ENCODE measurements at places on chromosomes 7 and 10.
A peak's percentile ranks its signal among the peaks of the same experiment; 100 is the strongest.

DNA sequence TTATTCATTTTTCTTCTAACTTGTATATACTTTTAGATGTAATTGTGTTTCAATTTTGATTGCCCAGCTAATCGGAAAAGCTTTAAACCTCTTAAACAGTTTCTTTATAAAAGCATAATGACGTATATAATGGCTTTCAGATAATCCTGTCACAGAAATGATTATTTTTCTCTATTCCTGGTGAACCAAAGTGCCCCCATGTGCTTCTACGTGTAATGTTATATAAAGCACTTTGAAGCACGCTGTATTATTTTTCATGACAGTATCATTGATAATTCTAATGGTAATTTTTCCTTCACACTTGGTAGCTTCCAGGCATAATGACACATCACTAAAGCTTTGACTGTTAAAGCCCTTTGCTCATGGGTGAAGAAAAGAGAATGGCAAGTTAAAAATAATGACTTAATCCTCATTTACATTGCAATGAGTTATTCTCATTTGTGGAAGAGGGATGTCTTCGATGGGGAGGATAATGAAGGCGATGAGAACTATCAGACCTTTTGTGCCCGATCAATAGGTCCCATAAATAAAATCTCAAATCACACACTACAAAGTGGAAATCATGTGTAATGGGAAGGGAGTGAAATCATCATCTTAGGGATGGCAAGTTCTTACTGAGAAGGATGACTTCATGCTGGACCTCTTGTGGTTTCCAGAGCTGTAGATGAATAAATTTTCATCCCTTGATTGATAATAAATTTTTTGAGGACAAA is 460.1 kb downstream of the DPP6 start:
- DNase-seq = no peak

DNA sequence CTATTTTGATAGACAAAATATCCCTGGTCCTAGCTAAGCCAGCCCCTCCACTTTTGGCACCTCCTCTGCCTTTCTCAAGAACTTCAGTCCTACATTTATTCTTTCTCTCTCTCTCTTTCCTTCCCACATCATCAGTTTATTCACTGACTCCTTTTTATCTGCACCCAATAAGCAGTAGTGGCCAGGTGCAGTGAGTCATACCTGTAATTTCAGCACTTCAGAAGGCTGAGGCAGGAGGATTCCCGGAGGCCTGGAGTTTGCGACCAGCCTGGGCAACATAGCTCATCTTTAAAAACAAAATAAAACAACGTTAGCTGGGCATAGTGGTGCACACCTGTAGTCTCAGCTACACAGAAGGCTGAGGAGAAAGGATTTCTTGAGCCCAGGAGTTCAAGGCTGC is 19.4 kb upstream of the NRP1 start:
- peak; percentile 67 for DNase-seq

GRCh38 chr10:129319934-129320333 is 147.1 kb upstream of the MGMT start:
- peak; percentile 9 for DNase-seq

- DNase-seq = no peak
Measured at GRCh38 chr7:8176370-8177081, 85.4 kb downstream of the ICA1 start.

GRCh38 chr10:14556285-14556956 is 218.3 kb downstream of the FAM107B start:
- DNase-seq = no peak

- DNase-seq = no peak
Measured at GRCh38 chr7:94303695-94304094, 91.0 kb upstream of the COL1A2 start.

DNA sequence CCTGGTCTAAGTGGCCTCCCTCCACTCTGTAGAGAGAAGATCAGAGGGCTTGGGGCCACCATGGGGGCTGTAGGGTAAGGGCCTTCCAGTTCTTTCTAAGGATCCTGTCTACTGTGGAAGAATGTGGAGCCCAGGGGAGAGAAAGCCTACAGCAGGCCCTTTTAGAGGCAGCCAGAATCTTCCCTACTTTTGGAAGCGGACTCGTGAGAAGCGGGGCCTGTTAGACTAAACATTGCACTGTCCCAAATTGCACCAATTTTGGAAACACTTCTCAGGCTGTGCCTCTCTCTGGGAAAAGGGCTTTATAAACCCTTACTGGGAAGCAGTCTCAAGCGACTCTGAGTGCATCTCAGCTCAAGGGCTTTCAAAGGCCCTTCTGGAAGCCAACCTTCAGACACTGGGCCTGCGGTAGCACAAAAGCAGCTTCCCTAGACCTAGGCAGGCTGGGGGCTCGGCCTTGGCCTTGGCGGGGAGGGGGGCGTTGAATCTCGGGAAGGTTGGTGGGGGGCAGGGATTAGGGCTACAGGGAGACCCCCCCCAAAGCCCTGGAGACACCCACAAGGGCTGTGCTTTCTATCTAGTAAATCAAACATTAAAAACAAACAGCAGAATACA is 298.1 kb downstream of the GFRA1 start:
- DNase-seq = no peak

DNA sequence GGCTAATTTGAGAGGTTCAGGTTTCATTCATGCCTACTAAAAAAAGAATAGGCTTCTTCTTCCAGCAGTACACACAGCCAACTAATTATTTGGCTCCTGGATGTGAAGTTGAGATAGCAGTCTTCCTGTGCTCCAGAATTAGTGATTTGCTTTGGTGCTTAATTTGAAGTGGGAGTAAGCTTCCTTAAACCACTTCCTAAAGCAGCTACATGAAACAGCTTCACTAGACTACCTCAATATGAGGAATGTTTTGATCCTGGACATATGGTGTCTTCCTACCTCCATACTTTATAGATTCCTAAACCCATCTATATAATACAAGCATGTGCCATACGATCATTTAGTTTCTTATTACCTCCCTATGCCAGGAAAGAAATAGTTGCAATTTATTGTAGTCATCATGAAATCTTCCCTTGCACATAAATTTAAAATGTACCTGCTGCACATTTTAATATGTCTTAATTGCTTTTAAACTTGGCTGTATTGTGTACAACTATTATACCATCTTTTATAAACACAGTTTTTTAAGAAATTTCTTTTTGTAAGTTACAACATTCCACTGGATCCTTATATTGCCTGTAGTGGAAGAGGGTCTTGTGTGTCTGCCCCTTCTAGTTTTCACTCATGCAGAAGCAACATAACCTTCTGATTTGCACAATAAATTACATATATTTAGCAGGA is 8.6 kb downstream of the VIM start:
- no peak for DNase-seq

GRCh38 chr10:49212783-49213182 is 24.6 kb upstream of the TMEM273 start:
- no peak for DNase-seq

DNA sequence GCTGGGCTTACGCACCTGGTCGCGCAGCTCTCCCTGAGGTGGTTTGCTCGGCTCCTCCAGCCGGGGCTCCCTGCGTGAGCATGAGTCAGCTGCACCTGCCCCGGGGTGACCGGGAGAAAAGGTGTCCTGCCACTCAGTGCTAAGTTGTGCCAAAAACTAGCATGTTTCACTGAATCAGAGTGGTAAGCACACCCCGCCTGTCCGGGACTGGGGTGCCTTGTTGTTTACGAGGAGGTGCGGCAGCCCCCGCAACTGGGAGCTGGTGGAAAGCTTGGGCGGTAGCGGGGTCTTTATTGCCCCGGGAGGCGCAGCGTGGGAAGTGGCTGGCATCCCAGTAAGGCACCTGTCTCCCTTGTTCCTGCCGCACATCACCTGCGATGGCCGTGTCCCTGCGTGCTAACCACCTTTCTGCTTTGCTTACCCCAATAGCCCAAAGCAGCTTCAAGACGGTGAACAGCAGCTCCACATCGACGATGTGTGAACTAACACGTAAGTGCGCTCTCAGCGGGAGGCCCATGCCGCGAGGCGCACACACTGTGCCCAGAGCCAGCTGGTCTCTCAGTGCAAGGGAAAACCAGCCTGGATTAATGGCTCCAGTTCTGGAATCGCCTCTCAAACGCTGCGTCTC is 506.6 kb upstream of the FOXK1 start:
- DNase-seq = no peak

DNA sequence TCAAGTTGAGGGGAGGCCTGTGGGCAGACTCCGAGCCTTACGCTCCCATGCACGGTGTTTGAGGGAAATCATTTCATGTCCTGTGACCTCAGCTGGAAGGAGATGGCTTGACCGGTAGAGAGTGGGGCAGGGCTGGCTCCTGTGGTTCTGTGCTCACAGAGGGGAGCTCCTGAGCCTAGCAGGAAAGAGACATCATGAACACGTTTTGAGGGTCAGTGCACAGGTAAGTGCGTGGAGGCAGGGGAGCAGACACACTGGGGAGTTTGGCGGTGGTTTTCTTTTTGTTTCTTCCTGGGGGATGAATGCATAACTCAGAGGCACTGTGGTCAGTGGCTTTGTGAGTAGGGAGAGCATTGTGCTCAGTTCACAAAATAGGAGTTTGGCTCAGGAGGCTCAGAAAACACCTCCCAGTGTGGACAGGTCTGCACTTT is 22.5 kb downstream of the ADCY1 start:
- DNase-seq = no peak

DNA sequence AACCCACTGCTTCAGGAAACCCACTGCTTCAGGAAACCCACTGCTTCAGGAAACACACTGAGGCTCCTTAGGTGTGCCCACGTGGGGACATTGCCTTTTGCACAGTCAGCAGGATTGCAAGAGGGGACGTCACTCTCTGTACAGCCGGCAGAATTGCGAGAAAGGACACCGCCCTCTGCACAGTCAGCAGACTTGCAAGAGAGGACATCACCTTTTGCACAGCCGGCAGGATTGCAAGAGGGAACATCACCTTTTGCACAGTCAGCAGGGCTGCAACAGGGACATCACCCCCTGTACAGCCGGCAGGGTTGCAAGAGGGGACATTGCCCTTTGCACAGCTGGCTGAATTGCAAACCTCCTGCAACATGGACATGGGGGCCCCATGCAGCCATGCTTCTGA is 407.6 kb downstream of the GLRX3 start:
- DNase-seq = no peak

DNA sequence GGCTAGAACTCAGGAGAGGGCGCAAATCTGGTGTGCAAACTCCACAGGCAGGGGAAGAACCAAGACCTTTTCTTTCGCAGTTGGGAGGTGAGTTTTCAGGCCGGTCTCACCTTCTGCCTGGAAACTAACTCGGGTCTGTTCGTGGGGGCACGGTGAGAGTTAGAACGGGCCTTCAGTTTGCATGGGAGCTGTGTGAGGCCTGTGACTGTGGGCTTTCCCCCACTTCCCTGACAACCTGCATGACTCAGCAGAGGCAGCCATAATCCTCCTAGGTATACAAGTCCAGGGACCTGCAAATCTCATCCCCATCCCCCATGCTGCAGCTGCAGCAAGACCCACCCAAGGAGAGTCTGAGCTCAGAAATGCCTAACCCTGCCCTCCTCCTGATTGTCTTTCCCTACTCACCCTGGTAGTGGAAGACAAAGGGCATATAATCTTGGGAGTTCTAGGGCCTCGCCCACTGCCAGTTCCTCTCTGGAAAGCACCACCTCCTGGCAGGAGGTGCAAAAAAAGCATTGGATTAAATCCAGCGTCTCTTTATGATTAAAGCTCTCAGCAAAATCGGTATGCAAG is 194.9 kb upstream of the ETV1 start:
- DNase-seq = no peak

DNA sequence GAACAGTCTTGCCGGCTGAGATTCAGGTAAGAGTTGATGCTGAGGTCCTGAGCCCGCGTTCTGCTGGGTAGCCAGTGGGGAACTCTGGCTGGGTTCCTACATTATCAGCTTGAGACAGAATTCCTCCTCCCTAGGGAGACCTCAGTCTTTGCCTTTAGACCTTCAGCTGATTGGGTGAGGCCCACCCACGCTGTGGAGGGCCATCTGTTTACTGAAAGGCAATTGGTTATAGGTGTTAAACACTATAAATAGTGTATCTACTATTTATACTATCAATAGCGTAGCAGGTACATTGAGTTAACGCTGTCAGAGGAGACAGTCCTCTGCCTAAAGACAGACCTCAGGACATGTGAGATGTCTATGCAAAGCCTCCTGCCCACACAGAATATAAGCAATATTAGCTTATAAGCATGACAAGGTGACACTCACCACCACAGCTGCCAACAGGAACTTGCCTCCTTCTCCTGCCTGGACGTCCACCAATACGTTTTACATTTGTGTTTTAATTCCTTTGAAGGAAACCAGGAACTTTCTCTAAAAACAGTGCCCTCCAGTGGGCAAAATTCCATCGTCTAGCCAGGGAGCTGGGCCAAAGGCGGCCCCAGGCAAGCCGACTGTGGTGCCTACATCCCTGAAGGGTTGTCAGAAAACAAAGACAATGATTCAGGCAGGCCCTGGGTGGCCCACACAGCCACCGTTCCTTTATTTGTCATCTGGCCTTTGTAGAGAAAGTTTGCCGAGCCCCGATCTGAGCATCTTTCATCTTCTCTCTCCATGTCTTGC is 58.8 kb downstream of the INSIG1 start:
- DNase-seq = peak; percentile 17

GRCh38 chr7:105691082-105691679 is 109.9 kb upstream of the EFCAB10 start:
- no peak for DNase-seq

DNA sequence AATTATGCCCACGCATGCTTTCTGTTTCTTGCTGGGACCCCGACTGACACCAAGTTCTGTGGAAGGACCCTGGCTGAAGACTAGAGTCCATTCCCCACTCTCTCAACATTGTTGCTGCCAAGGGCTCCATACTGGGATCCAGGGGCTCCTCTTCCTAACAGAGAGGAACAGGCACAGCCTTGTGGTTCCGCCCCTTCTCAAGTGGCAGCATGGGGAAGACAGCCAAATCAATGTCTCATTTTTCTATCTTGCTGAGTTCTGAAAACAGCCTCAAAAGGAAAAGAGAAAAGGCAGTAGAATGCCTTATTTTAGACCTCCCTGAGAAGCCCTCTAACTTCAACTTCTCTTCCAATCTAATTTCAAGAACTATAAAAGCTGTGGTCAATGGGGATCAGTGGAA is 23.7 kb upstream of the LAMB1 start:
- no peak for DNase-seq

DNA sequence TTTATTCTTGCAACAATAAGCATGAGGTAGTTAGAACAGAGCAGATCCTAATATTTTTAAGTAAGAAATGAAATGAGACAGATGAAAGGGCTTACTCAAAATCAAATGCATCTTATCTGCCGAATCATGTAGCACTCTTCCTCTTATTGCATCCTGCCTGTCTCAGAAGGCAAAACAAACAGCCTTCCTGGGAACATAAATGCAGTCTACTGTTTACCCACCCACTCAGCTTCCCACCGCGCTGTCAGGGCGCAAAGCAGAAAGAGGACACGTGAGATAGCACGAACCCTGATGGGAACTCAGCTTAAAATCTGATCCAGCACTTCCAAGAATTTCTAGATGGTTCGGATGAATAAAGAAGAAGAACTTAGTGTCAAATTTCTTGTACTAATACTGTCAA is 114.4 kb upstream of the CDK1 start:
- peak; percentile 12 for DNase-seq
